ENCODE measurements at places on chromosomes 16 and 17. TPM values are rescaled to one million over a fixed set of nuclear protein-coding genes. Genes with fewer than 3 reads are reported as not detected.

- DNase-seq, result no peak
Observed at GRCh38 chr16:2968368-2968737, 795 bp upstream of the PAQR4 start.

Gene TTYH2
- total RNA-seq, result 22.6 TPM

GRCh38 chr17:45314741-45315647, 1.8 kb downstream of the MAP3K14 start:
- no peak for DNase-seq

GRCh38 chr17:42311240-42312034, 23.1 kb downstream of the STAT5A start:
- peak; percentile 91 for DNase-seq

GRCh38 chr17:16081507-16082087, 82.0 kb downstream of the TTC19 start:
- DNase-seq, result no peak

Gene SNAI3
- total RNA-seq, result 1.0 TPM
